AG20443 (cell line): ENCODE measurements at places on chromosomes 12 and 14.
A peak's percentile ranks its signal among the peaks of the same experiment; 100 is the strongest.

DNA sequence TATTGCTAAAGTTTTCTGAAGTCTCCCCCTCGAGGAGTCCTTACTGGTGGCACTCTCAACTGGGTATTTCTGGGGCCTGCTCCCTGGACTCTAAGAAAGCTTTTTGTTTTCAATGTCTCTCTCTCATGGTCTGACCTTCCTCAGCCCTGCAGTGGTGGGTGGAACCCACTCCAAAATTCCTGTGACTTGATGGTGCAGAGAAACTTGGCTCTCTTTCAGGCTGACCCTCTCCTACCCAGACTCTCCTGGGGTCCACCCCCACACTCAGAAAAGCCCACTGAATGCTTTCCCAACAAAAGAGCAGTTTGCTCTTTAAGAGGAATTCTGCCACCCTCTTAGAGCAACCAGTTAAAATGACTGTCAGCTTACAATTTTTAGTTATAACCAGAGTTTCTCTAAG lies 967 bp upstream of the PTCSC3 start:
- DNase-seq: no peak

DNA sequence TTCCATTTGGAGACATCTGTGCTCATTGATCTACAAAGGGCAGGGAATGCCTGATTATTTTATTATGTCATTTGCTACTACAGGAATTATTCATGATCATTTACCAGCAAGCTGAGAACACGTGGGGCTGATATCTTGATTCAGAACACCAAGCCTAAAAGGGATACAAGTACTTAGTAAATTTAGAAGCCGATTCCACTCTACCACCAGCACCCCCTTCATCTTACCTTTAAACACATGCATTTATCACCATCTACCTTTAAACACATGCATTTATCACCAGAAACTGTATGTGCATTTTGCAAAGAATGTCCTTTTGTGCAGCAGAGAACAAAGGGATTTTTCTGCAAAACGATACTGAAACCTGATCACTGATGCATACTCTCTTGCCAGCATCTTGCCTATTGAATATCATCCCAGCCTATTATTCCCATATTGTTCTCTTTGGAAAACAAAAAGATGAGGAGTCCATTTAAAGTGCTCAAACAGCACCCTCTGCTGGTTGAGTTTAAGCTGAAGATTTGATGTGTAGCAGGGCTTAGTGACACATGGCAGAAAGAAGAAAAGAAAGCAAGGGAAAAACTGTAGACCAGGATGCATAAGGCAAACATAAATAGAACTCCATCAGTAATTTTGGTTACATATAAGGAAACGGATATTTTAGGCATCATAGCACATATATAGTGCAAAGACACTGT lies 132.6 kb upstream of the PLEKHG7 start:
- peak; percentile 65 for DNase-seq

DNA sequence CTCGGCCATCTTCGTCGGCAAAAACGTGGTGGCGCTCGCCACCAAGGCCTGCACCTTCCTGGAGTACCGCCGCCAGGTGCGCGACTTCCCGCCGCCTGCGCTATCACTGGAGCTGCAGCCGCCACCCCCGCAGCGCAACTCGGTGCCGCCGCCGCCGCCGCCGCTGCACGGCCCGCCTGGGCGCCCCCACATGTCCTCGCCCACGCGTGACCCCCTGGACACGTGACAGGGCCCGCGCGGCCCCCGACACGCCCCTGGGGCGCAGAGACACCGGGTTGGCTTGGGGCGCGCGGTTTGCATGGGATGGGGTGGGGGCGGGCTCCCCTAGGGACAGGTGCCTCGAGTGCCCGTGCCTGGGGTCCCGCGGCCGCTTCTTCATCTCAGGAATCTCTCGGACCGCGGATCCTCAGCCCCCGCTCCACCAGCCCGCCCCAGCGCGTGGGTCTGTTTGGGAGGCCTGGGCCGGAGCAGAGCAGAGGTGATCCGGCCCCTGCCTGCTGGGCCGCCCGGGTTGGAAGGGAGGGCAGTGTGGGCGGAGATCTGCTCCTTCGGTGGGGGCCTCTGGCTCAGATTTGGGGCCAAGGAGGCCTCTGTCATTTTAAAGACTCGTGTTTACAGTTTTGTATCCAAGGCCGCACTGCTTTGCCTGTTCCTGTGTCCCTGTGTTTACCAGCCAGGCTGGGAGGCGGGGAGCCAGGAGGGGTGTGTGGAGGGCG lies 3.3 kb downstream of the TMEM121 start:
- DNase-seq: no peak

DNA sequence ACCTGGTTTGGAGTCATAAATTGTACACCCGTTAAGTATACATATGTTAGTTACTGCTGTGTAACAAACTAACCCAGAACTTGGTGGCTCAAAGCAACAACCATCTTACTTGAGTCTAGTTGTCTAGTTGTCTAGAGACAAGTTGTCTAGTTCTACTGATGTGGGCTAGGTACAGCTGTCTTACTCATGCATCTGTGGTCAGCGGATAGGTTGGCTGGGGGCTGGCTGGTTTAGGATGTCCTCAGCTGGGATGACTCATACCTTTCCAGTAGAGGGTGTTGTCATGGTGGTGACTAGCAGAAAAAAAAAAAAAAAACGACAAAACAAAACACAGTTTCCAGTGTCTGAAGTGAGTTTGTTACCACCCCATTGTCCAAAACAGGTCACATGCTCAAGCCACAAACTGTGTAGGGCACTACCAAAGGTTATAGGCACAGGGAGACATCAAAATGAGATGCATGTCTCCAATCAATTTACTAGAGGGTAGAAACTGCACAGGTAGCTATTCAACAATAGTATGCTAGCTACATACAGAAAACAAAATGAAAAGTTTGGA lies 680.3 kb downstream of the MED13L start:
- DNase-seq: peak; percentile 65

- peak; percentile 31 for DNase-seq
Observed at GRCh38 chr14:73289729-73290128, 52.4 kb downstream of the PAPLN start.

GRCh38 chr12:121115530-121115929 lies 17.1 kb upstream of the P2RX7 start:
- DNase-seq: no peak

- DNase-seq: peak; percentile 95
Observed at GRCh38 chr14:23237772-23238594, at the start of gene RNF212B. TSS of gene RNF212B (plus strand) at chr14:23237936. CDS start at chr14:23240346, 2,410 bp downstream.

DNA sequence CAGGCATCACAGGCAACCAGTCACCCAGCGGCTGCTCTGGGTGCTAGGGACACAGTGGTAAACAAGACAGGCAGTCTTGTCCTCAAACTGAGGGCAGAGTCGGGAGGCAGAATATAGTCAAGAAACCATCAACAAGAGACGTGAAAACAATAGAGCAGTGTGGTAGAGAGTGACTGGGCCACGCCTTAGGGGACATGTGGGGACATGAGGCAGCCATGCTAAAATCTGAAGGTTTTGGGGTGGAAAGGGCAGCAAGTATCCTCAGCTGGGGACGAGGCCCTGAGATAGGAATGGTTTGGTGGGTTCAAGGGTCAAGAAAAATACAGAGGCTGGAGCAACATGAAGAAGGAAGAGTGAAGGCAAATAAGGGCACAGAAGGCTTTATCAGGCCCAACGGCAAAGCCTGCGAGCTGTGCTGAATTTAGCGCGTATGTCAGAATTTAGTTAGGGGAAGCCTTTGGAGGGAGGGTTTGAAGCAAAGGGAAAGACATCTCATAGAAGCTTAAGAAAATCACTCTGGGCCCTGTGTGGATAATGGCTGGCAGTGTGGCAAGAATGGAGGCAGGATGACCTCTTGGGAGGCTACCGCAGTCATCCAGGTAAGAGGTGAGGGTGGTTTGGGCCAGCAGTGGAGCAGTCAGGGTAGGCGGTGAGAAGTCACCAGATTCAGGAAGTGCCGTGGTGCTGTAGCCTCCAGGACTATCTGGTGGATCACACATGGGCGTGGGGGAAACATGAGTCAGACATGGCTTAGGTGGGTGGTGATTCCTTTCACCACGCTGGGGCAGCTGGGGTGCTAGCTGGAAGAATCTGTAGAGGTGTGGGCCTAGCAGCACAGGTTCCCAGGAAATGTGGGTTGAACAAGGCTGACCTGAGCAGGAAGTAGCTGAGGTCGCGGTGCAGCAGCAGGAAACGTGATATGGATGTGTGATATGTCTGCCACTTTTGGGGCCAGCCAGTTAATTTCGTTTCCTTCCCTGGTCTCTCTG lies 3.0 kb downstream of the EVL start:
- DNase-seq: no peak

DNA sequence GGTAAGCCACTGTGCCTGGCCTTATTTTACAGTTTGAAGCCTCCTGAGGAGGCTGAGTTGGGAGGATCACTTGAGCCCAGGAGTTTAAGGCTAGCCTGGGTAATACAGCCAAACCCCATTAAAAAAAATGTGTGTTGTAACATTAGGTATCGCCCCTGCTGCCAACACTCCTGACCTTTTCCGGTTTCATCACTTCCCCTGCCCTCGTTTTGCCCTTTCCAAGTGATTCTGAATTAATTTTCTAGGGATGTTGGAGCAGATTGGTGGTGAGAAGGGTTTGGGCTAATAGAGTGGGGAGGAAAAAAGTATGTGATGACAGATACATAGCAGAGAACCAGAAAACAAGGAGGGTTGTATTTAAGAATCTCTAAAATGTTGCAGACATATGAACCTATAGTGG lies 25.6 kb upstream of the C12orf71 start:
- DNase-seq: no peak

DNA sequence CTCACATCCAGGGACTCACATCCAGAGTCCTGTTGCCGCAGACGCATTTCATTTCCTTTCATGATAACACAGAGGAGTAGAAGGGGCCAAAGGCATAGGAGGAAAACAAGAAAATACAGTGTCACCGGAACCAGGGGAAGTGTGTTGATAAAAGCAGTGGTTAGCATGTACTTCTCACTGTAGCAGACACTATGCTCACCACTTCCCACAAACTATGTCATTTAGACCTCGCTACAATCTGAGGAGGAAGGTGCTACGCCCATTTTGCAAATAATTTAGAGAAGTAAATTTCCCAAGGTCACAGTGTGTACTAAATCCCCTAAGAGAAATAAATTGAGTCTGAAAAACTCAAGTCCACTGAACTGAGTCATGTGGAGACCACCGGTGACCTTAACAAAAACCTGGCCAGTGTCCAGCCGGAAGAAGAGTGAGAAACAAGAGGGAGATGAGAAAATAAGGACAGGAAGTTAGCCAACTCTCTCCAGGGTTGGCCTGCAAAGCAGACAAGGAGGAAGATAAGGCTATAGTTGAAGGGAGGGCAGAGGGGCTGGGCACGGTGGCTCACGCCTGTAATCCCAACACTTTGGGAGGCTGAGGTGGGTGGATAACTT lies 25.8 kb upstream of the TMCC3 start:
- no peak for DNase-seq

GRCh38 chr12:114935658-114936057 lies 251.7 kb upstream of the TBX3 start:
- no peak for DNase-seq

DNA sequence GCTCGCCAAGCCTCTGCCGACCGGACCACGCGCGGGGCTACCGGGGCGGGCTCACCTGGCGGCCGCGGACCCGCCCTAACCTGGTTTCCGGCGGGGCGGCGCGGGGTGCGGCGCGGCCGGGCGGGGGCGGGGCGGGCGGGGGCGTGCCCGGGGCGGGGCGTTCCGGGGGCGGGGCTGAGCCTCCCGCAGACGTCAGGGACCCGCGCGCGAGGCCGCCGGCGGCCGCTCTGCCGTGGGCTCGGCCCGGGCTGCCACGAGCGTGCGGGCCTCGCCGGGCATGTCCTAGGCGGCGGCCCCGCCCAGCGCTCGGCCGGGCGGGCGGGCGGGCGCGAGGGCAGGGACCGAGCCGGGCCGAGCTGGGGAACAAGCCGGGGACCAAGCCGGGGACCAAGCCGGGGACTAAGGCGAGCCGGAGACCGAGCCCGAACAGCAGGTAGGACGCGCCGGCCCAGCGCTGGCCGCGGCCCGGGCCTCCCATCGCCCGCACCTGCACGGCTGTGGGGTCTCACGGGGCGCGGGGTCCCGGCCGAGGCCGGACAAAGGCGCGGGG lies at the start of gene CEP170B:
CEP170B (plus strand) TSS at position 188 of the 550 bp plus-strand sequence. CDS start 3,183 bp downstream, outside the sequence.
- DNase-seq: peak; percentile 96

DNA sequence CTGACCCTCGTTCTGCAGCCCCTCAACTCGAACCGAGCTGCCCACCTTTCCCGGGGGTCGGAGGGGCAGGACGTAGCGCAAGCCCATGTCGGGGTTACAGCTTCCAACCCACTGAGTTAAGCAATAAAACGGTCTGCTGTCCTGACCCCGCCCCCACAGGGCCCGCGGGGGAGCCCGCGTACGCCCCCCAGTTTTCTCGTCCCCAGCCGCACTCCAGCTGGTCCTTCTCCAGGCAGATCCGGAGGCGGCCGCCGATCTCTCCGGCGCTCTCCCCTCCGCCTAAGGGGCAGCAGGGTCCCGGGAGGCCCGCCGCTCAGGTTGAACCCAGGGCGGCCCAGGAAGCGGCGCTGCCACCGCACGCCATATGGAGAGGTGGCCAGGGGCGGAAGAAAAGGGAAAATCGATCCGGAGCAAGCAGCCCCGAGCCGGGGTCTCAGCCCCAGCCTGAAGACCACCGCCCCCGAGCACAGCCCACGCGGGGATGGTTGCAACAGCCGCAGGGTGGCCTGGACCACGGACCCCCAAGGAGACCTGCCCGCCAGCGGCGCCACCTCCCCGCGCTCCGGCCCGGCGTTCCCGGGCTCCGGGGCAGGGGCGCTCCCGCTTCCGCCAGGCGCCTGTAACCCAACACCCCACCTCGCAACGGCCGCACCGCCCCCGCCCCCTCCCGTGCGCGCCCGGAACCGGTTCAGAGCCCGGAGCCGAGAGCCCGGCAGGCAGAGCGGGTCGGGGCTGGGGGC lies 760 bp downstream of the ACTN1 start:
- peak; percentile 61 for DNase-seq

- DNase-seq: no peak
Observed at GRCh38 chr12:65532764-65533163, 254.3 kb downstream of the MSRB3 start.

GRCh38 chr12:5051913-5052312 lies 8.2 kb downstream of the KCNA5 start:
- DNase-seq: no peak

GRCh38 chr12:104668274-104668718 lies 211.5 kb downstream of the CHST11 start:
- DNase-seq: no peak

GRCh38 chr12:123748661-123749060 lies 13.4 kb upstream of the DNAH10 start:
- no peak for DNase-seq

DNA sequence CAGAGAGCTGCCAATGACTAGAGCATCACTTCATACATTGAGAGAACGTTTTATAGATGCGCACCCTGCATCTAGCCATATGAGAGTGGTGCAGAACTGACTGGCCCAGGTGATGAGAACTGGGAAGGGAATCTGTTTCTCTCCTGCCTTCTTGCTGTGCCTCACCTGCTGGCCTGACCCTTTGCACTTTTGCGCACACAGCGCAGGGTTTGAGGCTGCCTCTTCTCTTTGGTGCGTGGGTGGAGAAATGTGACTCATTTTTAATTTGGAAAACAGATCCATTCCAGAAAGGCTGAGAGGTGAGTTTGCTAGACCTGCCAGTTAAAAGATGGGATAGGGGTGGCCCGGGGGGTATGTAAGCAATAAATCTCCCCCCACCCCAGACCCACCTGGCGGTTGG lies 453 bp upstream of the ESRRB start:
- DNase-seq: no peak

DNA sequence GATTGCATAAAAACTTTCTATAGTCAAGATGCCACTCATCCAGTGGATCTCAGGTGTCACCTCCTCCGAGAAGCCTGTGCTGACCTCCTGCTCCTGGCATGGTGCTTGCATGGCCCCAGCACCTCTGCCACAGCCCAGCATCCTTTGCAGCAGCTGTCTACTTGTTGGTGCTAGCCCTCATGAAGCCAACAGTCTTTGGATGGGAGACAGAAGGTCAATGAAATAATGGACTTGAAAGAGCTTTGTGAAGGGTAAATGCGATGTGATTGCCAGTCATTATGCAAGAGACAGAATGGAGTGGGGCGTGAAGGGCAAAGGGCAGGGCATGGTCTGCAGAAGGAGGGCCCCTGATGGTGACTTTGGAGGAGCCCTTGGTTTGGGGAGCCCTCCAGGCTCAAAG lies 63.0 kb upstream of the CLMN start:
- DNase-seq: no peak
